ENCODE measurements at places on chromosomes 2 and 18.

DNA sequence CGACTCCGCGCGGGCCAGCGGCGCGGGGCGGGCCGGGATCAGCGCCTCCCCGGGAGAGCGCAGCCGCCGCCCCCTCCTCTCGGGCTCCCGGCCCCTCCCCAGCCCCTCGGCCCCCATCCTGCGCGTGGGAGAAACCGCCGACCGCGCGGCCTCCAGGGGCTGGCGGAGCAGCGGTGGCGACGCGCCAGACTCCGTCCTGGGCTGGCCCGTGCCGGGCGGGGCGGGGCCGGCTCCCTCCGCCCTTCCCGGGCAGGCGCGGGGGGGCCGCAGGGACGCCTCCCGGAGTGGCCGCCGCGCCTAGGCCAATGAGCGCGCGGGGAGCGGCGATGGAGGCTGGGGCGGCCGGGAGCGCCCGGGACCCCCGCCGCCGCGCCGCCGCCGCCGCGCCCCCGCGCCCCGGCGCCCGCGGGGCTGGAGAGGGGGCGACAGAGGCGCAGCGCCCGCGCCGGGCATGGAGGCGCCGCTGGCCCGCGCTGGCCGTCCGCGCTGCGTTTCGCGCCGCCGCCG lies 49.1 kb downstream of the KCNIP3 start:
- peak; percentile 66 for DNase-seq

- no peak for DNase-seq
Measured at GRCh38 chr2:107002735-107003134, 116.8 kb upstream of the ST6GAL2 start.

DNA sequence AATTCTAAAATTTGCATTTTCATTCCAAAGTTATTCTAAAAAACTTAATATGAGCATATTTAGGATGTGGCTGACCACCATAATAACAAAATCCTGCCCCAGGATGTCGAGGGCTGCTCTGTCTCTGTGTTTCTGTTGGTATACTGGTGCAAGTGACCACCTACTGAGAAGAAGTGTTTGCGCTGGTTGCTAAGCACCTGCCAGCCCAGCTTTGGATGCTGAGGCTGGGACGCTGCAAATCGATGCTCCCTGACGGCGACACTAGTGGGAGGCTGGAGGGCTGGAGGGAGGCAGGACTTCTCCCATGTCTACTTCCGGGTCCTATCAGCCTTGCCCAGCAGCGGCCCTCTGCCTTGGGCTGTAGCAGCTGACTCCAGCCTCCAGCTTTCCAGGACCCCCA lies 45.0 kb downstream of the LAMA1 start:
- no peak for DNase-seq

DNA sequence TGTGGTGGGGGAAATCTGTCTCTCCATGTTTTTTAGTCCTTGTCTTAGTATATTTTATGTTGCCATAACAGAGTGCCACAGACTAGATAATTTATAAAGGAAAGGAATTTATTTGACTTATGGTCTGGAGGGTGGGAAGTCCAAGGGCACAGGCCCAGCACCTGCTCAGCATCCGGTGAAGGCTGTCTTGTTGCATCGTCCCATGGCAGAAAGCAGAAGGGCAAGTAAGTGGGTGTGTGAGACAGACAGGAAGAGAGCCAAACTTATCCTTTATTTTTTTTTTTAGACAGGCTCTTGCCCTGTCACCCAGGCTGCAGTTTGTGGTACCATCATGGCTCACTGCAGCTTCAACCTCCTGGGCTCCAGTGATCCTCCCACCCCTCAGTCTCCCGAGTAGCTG lies 98.1 kb downstream of the HS1BP3 start:
- peak; percentile 10 for DNase-seq

DNA sequence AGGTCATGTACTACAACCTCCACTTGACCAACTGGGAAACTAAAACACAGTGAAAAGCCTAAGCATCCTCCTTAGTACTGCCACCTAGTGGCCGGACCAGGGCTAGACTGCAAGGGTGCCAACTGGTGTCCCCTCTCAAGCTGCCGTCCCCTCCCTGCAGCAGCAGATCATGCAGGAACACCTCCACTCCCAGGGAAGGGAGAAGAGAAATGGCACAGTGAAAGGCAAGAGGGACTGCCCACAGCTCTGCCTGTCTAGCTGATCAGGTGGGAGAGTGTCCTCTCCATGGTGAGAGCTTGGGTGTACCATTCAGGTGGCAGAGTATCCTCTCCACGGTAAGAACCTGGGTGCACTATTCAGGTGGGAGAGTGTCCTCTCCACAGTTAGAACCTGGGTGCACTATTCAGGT lies 78.1 kb downstream of the AAK1 start:
- peak; percentile 42 for DNase-seq

DNA sequence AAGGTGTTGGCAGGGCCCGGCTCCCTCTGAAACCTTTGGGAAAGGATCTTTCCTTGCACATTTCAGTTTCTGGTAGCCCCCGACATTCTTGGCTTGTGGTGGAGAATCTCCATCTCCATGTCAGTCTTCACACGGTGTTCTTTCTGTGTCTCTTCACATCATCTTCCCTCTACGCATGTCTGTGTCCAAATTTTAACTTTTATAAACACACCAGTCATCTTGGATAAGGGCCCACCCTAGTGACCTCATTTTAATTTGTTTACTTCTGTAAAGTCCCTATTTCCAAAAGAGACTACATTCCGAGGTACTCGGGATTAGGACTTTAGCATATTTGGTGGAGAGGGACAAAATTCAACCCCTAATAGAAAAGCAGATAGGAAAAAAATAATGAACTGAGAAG lies 138.4 kb downstream of the GALNT3 start:
- no peak for DNase-seq

DNA sequence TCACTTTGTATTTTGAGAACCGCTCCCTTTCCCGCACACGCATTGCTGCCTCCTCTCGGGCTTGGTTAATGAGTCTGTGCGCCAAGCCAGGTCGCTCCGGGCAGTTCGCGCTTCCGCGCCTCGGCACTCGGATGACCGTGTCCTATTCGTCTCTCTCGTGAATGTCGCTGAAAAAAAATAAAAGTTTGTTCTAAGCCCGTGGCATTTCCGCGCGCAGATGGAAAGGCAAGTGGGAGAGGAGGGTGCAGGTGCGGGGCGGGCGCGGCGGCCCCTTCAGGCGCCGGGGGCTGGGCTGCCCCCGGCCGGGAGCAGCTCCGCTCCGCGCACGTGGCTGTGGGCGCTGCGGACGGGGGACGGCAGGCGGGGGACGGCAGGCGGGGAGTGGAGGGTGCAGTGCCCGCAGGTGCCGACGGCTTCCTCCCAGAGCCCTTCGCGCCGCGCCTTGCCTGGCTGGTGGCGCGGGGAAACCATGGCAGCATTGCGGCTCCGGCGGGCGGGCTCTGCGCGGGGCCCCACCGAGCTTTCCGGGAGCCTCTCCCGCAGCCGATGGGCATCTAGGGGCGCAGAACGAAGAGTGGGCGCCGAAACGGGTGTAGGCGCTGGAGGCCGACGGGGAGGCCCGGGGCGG lies 159.6 kb upstream of the SIX2 start:
- no peak for DNase-seq

DNA sequence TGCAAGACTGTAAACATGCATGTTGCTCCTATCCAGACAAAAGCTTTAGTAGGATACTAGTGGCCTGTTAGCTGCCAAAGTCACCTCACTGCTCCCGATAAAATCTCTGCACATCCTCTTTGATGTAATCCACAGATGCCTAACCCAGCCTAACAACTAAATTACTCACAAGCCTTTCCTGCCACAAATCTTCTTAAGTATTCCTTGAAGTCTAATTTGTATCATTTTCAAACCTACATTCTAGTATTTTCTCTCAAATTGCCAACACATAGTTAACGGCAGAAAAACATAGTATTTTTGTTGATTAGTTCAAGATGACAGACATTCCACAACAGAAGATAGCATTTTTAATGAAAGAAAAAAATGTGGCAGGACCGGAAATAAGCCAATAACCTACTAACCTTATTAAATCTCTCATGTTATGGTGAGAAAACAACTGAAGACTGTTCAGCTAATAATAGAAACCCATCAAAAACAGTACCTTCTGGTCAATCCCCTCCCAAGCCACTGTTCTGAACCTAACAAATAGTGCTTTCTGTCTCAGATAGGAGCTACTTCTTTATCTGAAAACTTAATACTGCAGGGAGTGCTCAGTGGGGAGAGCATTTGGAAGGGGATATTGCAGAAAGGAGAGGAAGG lies at the start of gene MPP4:
Gene MPP4, minus strand, starts transcription at position 57 of the 639 bp plus-strand sequence. CDS start 4,690 bp downstream, outside the sequence.
- no peak for DNase-seq

- no peak for DNase-seq
Measured at GRCh38 chr18:79385326-79385707, 10.4 kb upstream of the NFATC1 start.

- no peak for DNase-seq
Measured at GRCh38 chr2:161570424-161571050, 53.7 kb upstream of the SLC4A10 start.

DNA sequence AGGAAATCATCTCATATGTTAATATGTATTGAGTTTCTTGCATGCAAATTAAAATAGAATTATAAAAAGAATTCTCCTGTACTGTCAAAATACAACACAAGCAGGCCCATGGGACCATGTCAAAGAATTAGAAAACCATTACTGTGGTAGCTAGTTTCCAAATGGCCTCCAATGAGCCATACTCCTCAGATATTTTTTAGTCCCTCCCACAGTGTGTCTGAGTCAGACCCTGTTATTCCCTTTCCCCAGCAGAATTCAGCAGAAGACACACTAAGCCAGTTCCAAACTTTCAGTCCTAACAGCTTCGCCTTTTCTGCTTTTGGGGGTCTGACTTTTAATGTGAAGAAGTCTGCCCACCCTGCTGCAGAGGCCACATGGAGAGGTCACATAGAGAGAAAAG lies 86.7 kb downstream of the FIGN start:
- no peak for DNase-seq

GRCh38 chr2:211709389-211709788 lies 829.2 kb downstream of the ERBB4 start:
- no peak for DNase-seq

GRCh38 chr18:69895066-69896047 lies 52.3 kb downstream of the CD226 start:
- no peak for DNase-seq

DNA sequence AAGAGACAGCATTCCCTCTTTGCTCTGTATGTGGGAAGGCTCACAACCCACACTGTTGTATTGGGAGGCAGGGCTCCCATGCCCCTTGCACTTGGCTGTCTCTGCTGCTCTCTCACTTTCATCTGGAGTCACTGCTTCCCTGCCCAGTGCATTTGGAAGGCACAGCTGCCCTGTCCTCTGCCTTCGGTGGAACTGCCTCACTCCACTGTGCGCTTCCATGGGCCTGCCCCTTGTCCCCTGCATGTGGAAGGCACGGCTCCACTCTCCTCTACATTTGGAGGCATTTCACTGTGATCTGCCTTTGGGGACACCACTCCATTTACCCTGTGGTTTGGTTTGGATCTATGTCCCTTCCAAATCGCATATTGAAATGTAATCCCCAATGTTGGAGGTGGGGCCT lies 9.1 kb upstream of the PROM2 start:
- DNase-seq: no peak

- no peak for DNase-seq
Measured at GRCh38 chr2:210496512-210496911, 20.0 kb upstream of the LANCL1 start.

- no peak for DNase-seq
Measured at GRCh38 chr2:69221512-69221911, 165.5 kb downstream of the GFPT1 start.

- no peak for DNase-seq
Measured at GRCh38 chr2:109677835-109678580, 63.8 kb downstream of the SOWAHC start.

DNA sequence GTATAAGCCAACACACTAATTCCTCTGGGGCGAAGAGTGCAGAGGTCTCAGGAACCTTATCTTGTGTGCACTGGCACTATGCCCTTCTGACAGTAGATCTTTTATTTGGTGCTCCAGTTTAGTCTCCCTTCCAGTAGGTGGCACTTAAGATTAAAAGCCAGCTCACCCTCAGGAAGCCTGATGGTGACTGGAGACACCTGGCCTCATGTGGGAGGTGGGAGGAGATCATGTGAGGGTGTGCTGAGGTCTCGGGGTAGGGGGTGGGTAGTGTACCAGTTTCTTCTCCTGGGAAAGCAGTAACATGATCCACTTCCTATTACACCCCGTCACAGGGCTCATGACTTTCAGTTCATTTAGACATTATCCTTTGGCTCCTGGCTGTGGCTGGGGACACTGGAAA lies 654.9 kb downstream of the ADCYAP1 start:
- DNase-seq: no peak

DNA sequence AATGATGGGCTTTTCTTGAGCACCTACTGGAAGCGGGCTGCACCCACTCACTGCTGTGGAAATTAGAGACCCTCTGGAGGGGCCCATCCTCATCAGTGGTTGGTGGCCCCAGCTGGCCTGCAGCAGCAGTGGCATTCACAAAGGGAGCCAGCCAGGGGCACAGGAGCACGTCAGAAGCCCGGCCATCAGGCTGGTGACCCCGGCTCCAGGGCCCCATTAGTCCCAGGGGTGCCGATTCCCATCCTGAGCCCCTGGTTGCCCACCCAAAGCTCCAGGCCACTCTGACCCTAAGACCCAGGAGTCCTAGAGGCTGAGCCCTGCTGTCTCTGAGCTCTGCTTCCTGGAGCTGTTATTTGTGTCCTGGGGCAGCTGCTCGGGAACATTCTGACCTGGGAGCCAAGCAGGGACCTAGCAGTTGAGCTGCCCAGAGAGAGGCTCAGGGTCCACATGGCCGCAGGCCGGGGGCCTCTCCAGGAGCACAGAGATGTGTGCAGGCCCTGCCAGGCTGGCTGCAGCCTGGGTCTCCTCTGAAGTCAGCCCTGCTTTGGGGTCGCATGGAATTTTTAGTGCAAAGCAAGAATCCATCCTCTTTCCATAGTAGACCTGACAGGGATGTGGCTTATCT lies 207.2 kb downstream of the KLHL29 start:
- DNase-seq: no peak

DNA sequence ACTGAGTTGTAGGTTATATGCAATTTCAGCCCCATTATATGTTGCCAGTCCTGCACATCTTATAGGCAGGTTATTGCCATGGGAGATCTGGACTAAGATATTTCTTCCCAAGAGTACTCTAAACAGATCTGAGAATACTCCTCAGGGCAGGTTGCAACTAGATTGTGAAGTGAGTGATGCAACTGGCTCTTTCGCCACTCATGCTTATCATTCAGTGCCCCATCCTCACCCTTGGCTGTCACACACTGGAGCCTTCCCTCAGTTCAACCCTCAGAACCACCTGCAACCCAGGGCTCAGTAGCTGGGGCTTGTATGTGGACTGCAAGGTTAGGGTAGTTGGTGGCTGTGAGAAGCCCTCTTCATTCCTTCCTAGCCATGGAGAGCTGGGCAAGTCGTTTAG lies 14.1 kb downstream of the MERTK start:
- DNase-seq: no peak

GRCh38 chr2:94879982-94880377 lies 8.8 kb downstream of the TEKT4 start:
- DNase-seq: no peak

GRCh38 chr18:36139245-36139644 lies 9.5 kb downstream of the ELP2 start:
- no peak for DNase-seq
